Stimulated activated effector memory CD8-positive, alpha-beta T cell treated with anti-CD3 and anti-CD28 coated beads, Interleukin-12 subunit alpha, Interleukin-12 subunit beta, amount 100 ng/mL, for 72 hours (primary cell): ENCODE measurements at places on chromosomes 7 and 10.

GRCh38 chr7:122092964-122093797, 50.9 kb downstream of the AASS start:
- DNase-seq: peak; percentile 55

DNA sequence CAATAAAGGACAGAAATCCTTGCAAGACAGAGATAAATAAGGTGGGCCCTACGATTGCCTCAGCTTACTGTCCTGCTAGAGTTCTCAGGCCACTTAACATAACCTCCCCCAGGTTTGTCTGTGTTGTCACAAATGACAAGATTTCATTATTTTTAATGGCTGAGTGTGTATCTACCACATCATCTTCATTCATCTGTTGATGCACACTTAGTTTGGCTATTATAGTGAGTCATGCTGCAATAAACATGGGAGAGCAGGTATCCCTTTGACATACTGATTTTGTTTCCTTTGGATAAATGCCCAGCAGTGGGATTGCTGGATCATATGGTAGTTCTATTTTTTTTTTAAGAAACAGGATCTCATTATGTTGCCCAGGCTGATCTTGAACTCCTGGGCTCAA, 60.6 kb downstream of the PRTFDC1 start:
- DNase-seq: no peak

DNA sequence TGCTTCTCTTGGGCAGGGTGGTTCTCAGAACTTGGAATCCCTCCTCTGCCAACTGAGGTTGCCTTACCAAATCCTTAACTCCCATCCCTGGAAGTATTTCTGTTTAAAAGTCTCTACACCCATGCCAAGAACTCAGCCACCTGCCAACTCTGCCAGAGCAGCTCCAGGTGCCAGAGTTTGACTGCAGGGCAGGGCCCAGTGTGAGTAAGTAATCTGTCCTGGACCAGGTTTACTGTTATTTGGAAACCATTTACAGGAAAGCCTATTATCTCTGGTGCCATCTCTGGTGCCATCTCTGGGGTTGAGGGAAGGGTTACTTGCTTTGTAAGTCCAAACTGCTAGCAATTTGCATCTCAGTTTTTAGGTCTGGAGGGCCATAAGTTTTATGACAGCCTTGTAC, 2.5 kb downstream of the TSPAN15 start:
- no peak for DNase-seq

- DNase-seq: no peak
Observed at GRCh38 chr10:96797485-96797884, 34.6 kb upstream of the LCOR start.

- DNase-seq: no peak
Observed at GRCh38 chr10:82377608-82378007, 502.6 kb downstream of the NRG3 start.

DNA sequence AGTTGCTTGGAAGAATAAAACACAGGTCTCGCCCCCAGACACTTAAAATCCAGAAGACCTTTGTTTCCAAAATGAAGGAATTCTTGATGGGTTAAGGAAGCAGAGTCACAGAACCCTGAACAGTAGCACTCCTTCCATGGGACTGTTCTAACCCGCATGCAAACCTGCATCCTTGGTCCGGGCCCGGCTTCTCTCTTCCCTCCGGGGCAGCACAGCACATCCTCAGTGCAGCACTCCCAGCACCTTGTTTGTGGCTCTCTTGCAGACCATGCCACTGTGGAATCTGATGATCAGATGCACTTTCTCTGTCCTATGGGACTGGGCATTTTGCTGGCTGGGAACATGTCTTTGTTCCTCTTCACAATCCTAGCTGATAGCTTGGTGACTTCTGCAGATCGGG, 33.5 kb downstream of the INSYN2A start:
- no peak for DNase-seq

DNA sequence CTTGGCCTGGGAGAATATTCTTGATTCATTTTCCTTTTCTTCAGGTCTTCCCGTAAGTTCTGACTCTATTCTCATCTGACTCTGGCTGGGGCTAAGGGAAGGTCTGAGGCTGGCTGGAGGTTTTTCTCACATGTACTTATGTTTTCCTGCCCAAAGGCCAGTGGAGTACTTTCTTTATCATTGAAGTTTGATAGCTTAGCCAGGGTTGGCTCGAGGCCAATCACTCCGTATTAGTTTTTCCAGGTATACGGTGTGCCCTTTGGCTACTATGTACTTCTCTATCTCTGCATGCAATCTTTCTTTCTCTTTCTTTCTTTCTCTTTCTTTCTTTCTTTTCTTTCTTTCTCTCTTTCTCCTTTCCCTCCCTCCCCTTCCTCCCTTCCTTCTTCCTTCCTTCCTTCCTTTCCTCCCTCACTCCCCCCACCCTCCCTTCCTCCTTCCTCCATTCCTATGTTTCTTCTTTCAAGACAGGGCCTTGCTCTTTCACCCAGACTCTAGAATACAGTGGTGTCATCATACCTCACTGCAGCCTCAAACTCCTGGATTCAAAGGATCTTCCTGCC, 26.8 kb upstream of the VKORC1L1 start:
- DNase-seq: no peak

GRCh38 chr7:867001-867405, 9.4 kb upstream of the GET4 start:
- DNase-seq: no peak

- no peak for DNase-seq
Observed at GRCh38 chr10:37314862-37315261, 189.5 kb downstream of the ANKRD30A start.

DNA sequence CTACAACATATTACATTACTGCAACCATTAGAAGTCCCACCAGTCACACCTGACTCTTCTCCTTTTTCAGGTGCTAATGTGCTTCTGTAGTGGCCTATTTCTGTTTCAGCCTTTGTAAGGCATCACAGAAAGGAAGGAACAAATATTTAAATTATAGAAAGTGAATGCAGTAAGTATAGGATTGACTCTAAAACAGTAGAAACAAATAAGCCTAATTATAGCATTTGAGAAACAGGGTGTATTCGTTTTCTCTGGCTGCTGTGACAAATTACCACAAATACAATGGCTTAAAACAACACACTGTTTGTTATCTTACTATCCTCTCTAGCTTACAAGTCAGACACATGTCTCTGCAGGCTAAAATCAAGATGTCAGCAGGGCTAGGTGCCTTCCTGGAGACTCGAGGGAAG, 69.4 kb downstream of the CCSER2 start:
- DNase-seq: no peak

GRCh38 chr7:6248581-6248980, 23.8 kb downstream of the CYTH3 start:
- DNase-seq: no peak
